ENCODE measurements at places on chromosomes 11 and 22.

GRCh38 chr11:21794306-21794705 is 398.6 kb upstream of the ANO5 start:
- no peak for DNase-seq

GRCh38 chr11:48002561-48002960 is 22.2 kb downstream of the PTPRJ start:
- DNase-seq, result no peak

DNA sequence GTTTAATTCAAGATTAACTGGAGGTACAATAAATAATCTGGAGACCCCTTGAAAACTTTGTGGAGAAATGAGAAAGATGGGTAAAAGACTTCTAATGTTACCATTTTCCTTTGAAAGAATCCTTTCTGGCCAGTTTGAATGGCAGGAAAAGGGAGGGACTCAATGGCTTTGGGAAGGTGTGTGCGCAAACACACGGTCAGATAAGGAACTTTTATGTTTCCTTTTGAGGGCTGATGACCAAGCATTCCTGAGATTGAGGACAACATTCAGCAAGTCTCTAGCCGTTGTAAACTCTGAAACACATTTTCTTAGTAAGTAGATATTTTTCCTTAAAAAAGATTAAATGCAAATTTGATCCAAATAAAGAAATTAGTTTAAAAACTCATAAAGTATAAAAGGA is 909.7 kb upstream of the TENM4 start:
- no peak for DNase-seq

- peak; percentile 64 for DNase-seq
These were observed at the start of gene RDX for GRCh38 chr11:110296226-110297075. Gene RDX, minus strand, starts transcription at chr11:110296614. Its CDS starts 16,922 bp downstream, at chr11:110279692.

- no peak for DNase-seq
These were observed 50.8 kb downstream of the FLRT1 start for GRCh38 chr11:64086258-64087123.

DNA sequence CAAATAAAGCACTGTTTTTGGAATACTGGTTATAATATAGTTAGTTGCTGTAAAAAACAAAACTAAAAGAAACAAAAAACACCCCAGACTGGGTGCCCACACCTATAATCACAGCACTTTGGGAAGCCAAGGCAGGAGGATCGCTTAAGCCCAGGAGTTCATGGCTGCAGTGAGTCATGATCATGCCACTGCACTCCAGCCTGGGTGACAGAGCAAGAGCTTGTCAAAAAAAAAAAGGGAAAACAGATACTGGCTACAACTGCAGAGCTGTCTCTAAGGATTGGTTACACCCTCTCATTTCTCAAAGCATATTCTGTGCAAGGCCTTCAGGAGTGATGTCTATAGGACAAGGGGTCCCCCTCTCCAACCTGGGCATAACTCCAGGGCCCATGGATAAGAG is 14.6 kb upstream of the STK33 start:
- DNase-seq, result peak; percentile 19

DNA sequence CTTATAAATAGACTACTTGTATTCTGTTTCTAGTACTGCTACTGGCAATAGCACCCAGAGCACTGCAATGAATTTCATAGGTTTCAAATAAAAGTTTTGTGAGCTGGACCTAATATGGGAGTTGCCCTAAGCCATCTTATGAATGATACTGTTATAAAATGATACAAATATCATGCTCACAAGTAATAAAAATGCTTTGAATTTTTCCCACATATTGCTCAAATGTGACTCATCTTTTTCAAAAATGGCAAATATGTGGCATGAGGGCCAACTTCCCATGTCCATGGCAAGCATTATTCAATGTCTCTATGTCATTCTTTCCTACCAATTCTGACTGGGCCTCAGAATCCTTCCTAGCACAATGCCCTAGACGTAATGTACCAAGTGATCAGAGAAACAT is 137.6 kb downstream of the TRPC6 start:
- no peak for DNase-seq

DNA sequence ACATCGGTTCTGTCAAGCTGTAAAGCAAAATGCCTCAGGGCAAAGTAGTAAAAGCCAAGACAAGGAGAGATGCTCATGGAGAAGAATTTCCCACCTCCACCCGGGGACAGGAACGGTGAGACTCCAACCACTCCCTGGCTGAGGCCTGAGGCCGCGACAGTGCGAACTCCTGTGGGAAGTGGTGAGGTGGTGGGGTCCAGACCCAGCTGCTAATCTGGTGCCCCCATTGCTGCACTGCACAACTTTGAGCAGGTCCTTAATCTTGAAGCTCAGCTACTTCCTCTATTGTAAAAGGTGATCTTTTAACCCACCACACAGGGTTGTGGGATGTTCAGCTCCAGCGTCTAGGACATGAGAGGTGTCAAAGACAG is 83.9 kb downstream of the ZC3H12C start:
- DNase-seq, result no peak

GRCh38 chr11:60957188-60957587 is 5.2 kb upstream of the SLC15A3 start:
- DNase-seq, result no peak

DNA sequence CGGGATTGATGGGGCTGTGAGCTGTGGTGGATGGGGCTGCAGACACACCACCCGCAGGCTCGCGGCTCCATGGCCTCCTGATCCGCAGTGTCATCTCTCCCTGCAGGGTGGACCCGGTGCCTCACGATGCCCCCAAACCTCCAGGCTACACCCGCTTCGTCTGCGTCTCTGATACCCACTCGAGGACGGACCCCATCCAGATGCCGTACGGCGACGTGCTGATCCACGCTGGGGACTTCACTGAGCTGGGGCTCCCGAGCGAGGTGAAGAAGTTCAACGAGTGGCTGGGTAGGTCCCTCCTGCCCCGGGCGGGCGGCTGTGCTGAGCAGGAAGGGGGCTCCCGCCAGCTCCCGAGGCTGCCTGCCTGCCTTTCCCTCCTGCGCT is 23.1 kb downstream of the MPPED1 start:
- DNase-seq, result no peak

- no peak for DNase-seq
These were observed 17.6 kb downstream of the DGAT2 start for GRCh38 chr11:75786101-75786736.

DNA sequence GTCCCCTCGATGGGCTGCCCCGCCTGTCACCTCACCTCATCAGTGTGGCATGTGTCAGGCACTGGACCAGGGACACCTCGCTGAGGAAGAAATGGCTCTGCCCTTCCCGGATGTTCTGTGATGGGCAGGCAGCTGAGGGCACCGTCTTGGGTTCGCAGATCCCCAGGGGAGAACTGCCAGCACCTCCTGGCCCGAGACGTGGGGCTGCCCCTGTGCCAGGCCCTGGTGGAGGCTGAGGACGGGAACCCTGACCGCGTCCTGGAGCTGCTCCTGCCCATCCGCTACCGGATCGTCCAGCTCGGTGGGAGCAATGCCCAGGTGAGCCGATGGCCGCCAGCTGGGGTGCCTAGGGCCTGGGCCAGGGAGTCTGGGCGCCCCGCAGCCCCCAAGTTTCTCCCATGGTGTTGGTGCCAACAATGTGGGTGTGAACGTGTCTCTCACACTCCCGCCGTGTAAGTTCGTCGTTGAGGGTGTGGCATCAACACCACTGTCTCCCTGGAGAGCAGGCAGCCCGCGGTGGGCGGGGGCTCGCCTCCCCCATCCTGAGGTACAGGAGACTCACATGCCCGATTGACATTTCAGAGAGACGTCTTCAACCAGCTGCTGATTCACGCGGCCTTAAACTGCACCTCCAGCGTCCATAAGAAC is 7.3 kb upstream of the GTSE1 start:
- no peak for DNase-seq

- DNase-seq, result no peak
These were observed 58.6 kb downstream of the OTOG start for GRCh38 chr11:17605651-17606122.

- DNase-seq, result no peak
These were observed 139.5 kb upstream of the TTC12 start for GRCh38 chr11:113174882-113175281.

- DNase-seq, result no peak
These were observed 27.5 kb upstream of the HIKESHI start for GRCh38 chr11:86274503-86274902.

DNA sequence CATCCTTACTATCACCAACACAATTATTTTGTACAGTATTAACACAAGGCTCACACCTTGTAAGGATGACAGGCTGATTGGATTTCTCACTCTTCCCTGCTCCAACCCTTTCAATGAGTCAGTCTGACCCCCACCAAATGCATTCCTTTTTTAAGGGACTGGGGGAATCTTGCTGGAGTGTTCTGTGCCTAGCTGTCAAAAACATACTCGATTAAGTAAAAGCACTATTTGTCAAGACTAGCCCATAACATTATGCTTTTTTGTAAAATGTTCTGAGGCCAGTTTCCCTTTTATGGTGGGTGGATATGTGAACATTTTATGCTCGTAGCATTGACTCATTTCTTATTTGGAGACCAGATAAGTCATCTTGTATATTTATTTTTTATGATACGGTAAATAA is 87.2 kb downstream of the PDHX start:
- DNase-seq, result no peak

All from COLO829 (cell line).